ENCODE measurements at places on chromosomes 13 and 19. TPM values are rescaled to one million over a fixed set of nuclear protein-coding genes. Genes with fewer than 3 reads are reported as not detected.
A peak's percentile ranks its signal among the peaks of the same experiment; 100 is the strongest.

GRCh38 chr19:30513082-30513411, 140.9 kb downstream of the ZNF536 start:
- no peak for DNase-seq

DNA sequence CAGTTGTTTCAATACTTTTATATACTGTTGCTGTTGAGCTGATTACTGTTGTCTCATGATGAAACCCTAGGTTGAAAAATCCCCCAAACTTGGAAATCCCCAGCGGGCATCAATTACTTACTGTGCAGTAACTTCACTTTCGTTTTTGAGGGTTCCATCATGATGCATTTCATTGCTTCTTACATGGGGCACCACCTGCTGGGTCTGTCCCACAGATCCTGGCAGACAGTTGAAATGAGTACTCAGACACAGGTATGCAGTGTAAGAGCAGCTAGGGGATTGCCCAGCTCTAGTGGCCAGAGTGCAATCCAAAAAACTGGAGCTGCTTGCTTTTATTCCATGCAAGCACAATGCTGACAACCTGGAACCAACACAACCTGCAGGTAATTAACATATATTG, 132.5 kb upstream of the ZNF91 start:
- no peak for DNase-seq

GRCh38 chr19:37953918-37954303, 46.9 kb downstream of the SIPA1L3 start:
- DNase-seq: no peak

DNA sequence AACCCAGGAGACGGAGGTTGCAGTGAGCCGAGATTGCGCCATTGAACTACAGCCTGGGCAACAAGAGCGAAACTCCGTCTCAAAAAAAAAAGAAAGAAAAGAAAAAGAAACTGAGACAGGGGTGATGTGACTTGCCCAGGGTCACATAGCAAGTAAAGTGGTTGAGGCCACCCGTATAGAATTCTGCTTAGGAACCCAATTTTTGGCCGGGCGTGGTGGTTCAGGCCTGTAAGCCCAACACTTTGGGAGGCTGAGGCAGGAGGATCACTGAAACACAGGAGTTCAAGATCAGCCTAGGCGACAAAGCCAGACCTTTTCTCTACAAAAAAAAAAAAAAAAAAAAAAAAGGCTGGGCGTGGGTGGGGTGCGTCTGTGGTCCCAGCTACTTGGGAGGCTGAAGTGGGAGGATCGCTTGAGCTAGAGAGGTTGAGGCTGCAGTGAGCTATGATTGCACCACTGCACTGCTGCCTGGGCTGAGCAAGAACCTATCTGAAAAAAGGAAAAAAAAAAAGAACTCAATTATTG, 1.3 kb downstream of the SNRPA start:
- DNase-seq: no peak

GRCh38 chr13:98301721-98302120, 124.7 kb upstream of the RNF113B start:
- no peak for DNase-seq

GRCh38 chr13:62747629-62748028, 1332.0 kb upstream of the PCDH20 start:
- no peak for DNase-seq

GRCh38 chr19:50384685-50385535, 763 bp downstream of the POLD1 start:
- DNase-seq: no peak

DNA sequence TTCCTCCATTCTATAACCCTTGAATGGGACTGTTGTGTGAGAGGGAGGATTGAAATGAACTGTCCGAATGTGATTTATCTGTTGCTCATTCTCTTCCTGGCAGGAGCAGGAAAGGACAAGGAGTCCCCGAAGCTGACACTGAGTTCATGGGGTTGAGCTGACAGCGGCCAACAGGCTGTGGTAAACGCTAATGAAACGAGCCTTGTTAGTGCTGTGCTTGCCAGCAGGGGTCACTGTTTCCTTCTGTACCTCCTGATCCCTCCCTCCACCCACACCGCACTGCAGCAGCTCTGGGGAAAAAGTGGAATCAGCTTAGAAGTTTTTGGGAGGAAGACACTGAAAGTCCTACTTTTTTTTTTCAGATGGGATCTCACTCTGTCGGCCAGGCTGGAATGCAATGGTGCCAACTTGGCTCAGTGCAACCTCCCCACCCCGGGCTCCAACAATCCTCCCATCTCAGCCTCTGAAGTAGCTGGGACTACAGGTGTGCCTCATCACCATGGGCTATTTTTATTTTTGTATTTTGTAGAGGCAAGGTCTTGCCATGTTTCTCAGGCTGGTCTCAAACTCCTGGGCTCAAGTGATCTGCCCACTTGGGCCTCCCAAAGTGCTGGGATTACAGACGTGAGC, 6.7 kb upstream of the ZNF761 start:
- DNase-seq: peak; percentile 87

GRCh38 chr19:45764945-45765701, 3.9 kb downstream of the SIX5 start:
- no peak for DNase-seq

- no peak for DNase-seq
Observed at GRCh38 chr13:40215311-40215710, 451.1 kb downstream of the FOXO1 start.

DNA sequence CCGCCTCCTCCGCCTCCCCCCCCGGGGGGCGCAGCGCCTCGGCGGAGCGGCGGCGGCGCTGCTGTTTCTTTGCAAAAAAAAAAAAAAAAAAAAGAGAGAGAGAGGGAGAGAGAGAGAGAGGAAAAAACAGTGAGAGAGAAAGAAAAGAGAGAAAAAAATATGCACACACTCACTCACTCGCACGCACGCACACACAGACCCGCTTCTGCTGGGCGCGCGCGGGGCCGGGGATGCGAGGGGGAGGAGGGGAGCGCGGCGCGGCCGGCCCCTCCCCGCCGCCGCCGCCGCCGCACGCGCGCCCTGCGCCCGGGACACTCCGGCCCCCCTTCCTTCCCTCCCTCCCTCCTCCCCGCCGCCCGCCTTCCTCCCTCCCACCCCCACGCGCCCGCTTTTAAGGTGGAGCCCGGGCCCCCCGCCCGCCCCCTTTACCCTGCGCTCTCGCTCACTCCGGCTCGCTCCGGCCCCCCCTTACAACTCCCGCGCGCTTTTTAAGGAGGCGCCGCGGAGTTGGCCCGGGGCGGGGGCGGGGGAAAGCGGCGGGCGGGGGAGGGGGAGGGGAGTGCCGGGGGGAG, at the start of gene SAMD1:
TSS of gene SAMD1 (minus strand) at position 243 of the 572 bp plus-strand sequence.
- DNase-seq: peak; percentile 79

GRCh38 chr13:99966064-99966805, 5.3 kb downstream of the ZIC5 start:
- DNase-seq: no peak

GRCh38 chr13:25112695-25113255, 16.8 kb downstream of the PABPC3 start:
- DNase-seq: no peak

DNA sequence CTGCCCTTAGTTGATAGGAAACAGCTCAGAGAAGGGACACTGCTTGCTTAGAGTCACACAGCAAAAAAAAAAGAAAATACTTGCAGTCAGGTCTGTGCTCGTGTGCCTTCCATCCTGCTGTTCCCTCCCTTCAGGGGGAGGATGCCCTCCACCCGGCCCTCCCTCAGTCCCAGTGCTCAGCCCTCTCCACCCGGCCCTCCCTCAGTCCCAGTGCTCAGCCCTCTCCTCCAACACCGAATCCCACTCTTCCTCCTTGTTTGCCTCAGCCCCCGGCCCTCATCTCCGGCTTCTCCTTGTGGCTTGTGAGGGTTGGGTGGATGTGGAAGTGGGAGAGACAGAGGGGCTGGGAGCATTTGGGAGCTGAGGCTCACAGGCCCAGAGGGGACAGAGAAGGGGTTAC, 5.8 kb downstream of the TFPT start:
- no peak for DNase-seq

- no peak for DNase-seq
Observed at GRCh38 chr19:15831626-15832025, 16.2 kb upstream of the OR10H1 start.

DNA sequence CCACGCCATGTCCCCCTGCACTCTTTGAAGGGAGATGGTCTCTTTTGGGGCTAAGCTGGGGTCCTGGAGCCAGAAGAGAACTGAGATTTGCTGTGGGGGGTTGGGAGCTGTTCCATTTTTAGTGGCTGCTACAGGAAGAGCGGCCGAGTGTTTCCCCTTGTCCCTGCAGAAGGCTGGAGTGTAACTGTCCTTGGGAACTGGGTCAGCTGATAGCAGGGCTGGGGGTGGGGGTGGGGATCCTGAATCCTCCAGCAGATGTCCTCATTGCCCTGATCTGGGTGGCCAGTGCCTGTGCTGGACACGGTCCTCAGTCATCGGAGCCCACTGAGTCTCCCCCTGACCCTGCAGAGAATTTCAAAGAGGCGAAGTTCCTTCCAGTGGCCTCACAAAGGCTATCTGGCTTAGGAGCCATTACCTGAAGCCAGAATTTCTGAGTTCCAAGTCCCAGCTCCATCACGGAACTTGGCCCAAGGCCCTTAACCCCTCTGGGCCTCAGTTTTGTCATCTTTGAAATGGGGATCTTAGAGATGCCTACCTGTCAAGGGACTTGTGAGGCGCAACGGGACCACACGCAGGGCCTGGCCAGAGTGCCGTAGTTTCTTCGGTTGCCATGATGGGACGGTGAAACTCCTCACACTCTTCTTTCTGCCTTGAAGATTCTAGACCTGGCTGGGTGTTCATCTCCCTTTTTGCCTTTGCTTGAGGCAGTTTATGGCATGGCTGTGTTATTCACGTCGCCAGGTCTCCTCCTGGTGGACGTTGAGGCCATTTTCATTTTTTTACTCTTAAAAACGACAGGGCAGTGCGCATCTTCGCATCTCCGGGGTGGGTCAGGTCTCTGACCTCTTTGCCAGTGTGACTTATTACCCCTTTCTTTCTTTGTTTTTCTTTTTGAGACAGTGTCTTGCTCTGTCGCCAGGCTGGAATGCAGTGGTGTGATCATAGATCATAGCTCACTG, 51.9 kb downstream of the DNM2 start:
- no peak for DNase-seq

DNA sequence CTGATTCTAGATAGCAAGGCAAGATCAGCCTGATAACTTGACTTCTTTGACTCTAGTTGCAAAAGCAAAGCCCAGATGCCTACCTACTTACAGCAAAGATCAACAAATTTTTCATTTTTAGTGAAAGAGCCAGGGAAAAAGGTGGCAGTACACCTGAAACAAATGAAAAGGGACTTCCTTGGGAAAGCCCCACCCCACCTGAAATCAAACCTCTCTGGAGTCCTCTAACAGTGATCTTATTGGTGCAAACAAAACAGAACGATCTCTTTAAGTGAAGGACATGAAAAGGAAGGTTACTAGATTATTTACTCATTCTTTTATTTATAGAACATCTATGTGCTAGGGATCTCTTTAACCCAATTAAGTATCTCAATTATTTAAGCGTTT, 507 bp upstream of the LCP1 start:
- no peak for DNase-seq

- DNase-seq: no peak
Observed at GRCh38 chr13:70623239-70623638, 515.0 kb upstream of the KLHL1 start.

- DNase-seq: no peak
Observed at GRCh38 chr13:102913914-102914313, 68.1 kb downstream of the ERCC5 start.

- no peak for DNase-seq
Observed at GRCh38 chr19:22603518-22604440, 30.3 kb upstream of the ZNF492 start.

GRCh38 chr13:99140831-99141230, 59.8 kb upstream of the UBAC2 start:
- DNase-seq: no peak

DNA sequence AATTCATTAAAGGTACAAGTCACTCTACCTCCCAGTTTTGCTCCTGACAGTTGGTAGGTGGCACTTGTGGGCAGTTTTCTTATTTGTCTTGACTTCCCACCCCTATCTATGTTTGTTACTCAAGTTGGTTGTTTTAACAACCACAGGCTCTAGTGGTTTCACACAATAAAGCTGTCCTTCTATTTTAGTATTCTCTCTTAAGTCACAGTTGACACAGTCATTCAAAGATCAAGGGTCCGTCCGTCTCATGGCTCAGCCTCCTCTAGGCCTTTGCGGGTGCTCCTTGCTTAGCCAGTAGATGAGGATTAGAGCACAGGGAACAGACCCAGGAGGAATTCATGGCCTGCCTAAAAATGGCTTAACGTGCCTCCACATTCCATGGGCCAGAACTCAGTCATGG, 573.7 kb downstream of the IRS2 start:
- no peak for DNase-seq

DNA sequence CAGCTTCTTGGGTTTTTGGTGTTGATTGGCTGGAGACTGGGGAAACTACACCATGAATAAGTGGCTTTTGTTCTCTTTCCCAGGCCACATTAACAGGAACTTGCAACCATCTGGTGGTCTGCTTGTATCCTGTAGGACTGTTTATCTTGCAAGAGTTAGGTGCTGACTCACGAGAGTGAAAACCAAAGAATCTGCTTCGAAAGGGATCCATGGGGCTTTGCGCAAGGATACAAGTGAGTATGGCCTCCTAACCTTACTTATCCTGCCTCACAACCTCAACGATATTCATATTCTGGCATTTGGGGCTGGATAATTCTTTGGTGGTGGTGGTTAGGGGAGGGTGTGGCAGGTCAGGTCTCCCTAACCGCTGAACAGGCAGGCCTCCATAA, 4.7 kb upstream of the SIGLECL1 start:
- no peak for DNase-seq

- no peak for DNase-seq
Observed at GRCh38 chr13:72970956-72971355, 87.8 kb upstream of the KLF5 start.

GRCh38 chr13:112341976-112342735, 34.0 kb upstream of the SPACA7 start:
- no peak for DNase-seq

GRCh38 chr19:16164222-16164890, 9.0 kb downstream of the CIB3 start:
- DNase-seq: no peak

GRCh38 chr13:96431044-96431581, 341.2 kb downstream of the HS6ST3 start:
- DNase-seq: no peak

- DNase-seq: no peak
Observed at GRCh38 chr13:113732176-113732960, 26.7 kb upstream of the TMEM255B start.

Gene VN1R4
- not detected for total RNA-seq

Gene KHSRP
- 626 TPM for total RNA-seq

Gene CBY2
- total RNA-seq: not detected

Gene SHC2
- 16.6 TPM for total RNA-seq

Gene NKPD1
- total RNA-seq: 0.17 TPM

Gene TJP3
- total RNA-seq: 27.9 TPM

Gene GPR32
- total RNA-seq: not detected

Gene FPR3
- not detected for total RNA-seq

Gene SLC15A1
- 2.0 TPM for total RNA-seq

Gene ZMYM5
- total RNA-seq: 11.8 TPM

Gene SERTAD1
- total RNA-seq: 9.3 TPM

Gene SHANK1
- 1.4 TPM for total RNA-seq

Gene PTH2
- total RNA-seq: 0.96 TPM

Gene FARP1
- 95.9 TPM for total RNA-seq

Gene MCEMP1
- not detected for total RNA-seq

Gene BAX
- 310 TPM for total RNA-seq
